ENCODE measurements at places on chromosomes 4 and X.

GRCh38 chr4:8871417-8872401, at the start of gene HMX1:
Gene HMX1, minus strand, starts transcription at chr4:8871839. Its CDS starts 225 bp downstream, at chr4:8871614.
- DNase-seq, result no peak

DNA sequence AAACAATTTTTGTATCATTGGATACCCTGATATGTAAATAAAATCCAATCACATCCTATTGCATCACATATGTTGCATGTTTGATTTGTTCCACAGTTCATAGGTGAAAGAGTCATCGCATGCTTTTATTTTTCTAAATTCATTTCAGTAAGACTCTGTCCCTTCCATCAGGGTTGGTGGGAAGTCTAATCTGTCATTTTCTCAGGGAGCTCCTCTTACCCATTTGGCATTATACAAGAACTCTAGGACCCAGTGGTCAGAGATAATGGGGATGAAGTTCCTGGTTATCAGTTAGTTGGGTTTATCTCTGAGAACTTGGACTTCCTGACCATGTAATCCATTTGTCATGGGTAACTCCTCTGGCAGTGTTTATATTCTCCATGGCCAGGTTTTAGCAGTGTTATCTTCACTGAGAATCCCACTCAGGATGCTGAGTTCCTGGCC, 227.1 kb upstream of the JADE1 start:
- no peak for DNase-seq

DNA sequence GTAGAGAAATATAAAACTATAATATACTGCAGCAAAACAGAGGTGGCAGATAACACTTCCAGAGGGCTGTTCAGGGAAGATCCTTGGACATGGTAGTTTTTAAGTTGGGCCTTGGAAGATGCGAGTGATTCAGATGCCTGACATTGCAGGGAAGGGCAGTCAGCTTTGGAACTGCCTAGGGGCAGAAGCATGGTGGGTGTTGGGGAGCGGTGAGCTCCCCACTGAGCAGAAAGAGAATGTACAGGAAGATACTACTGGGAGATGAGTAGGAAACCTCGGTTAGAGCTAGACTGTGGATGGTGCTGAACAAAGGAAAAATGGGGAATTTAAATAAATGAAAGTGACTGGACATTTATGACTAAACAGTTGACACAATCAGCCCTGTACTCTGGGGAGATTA, 24.9 kb upstream of the SEC24B start:
- no peak for DNase-seq

GRCh38 chr4:87566276-87566675, 37.1 kb upstream of the SPARCL1 start:
- DNase-seq, result no peak

DNA sequence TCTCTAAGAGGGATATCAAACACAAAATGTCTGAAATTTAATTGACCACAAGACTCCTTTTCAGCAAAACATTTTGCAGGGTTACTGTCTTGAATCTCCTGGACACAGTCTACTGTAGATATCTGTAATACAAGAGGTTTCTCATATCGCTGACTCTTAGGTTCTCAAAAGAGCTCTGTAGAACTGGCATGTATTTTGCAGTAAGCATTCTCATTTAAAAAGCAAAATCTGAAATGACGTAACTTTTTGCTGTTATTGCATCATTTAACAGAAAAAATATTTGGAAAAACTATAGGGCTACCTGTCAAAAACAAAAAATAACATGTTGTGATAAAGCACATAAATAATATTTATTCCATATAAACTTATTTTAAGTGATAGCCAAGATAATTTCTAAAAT, 114.2 kb downstream of the CDS1 start:
- DNase-seq, result no peak

DNA sequence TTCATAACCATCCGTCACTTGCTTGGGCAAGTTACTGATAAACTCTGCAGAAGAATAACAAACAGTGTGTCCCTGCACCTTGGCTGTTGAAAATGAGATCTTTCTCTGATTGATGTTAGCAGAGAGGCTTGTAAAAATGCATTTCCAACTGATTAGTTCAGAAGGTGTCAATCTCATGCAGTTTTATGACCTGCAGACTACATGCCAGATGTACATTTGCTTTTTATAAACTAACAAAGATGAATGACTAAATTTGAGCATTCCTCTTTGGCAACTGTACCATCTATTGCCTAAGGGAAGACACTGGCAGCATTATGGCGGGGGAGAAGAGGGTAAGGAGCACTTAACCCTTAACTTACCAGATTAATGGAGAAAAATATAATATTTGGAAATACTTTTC, 192.8 kb downstream of the DCTD start:
- no peak for DNase-seq

GRCh38 chr4:126440297-126440696, 1125.5 kb downstream of the FAT4 start:
- no peak for DNase-seq

DNA sequence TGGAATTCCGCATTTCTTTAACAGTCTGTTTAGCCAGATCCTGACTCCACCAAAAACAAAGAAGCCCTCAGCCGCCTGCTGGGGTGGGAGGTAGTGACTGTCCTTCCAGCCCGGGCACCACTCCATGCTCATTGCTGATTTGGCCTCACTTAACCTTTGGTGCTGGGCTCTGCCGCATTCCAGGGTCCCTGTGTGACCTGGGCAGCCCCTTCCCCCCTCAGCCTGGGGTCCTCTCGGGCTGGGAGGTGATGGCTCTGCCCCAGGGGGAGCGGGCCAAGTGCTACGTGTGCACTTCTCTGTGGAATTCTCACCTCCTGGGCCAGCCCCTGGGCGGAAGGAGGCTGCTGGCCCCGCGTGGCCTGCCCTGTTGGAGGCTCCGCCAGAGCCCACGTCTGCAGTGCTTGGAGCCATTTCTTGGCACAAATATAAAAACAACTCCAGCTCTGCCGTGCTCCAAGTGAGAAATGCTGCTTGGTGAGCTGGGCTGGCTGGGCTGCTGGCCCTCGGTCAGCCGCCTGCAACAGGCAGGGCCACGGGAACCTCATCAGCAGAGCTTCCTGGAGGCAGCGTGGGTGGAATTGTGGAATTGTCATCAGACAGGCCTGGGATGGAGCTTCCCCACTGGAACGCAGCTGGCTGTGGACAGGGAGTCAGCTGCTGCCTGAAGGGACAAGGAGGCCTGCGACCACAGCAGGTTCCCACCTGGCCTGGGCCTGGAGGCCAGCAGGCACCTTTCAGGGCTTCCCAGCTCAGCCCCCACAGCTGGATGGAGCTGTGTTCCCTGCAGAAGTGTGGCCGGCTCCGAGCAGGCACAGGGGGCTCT, 66.0 kb downstream of the TRMT44 start:
- DNase-seq, result no peak

GRCh38 chr4:155208258-155209054, at the start of gene NPY2R:
Gene NPY2R, plus strand, starts transcription at chr4:155208636. Its CDS starts 5,304 bp downstream, at chr4:155213940.
- DNase-seq, result no peak

- DNase-seq, result peak; percentile 42
Observed at GRCh38 chr4:77818073-77818601, 1.0 kb downstream of the CNOT6L start.

DNA sequence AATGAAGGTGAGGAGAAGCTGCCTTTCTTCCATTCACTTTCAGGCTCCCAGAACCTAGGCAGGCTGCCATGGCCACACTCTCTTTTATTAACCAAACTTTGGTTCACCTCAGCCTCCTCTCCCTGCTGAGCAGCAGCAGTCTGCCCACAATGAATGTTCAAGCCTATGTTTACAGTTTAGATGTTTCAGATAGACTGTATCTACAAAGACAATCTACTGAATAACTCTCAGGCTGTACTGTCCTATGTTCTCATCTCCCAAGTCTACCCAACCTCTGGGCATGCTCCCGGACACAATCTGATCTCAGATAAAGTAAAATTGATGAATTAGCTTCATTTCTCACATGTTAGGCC, 59.2 kb upstream of the TMEM164 start:
- no peak for DNase-seq

DNA sequence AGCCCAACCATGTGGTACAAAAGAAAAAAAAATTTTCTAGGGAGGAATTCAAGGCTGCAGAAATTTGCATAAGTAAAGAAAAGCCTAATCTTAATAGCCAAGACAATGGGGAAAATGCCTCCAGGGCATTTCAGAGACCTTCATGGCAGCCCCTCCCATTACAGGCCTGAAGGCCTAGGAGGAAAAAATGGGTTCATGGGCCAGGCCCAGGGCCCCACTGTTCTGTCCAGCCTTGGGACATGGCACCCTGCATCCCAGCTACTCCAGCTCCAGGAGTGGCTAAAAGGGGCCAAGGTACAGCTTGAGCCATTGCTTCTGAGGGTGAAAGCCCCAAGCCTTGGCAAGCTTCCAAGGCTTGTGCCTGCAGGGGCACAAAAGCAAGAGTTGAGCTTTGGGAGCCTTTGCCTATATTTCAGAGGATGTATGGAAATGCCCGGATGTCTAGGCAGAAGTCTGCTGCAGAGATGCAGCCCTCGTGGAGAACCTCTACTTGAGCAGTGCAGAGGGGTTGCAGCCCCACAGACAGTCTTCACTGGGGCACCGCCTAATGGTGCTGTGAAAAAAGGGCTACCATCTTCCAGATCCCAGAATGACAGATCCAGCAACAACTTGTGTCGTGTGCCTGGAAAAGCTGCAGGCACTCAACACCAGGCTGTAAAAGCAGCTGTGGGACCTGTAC, 111.0 kb downstream of the ANXA10 start:
- DNase-seq, result no peak

GRCh38 chr4:101651778-101652177, 138.8 kb upstream of the BANK1 start:
- DNase-seq, result no peak

GRCh38 chr4:74365761-74366160, 816 bp downstream of the EREG start:
- DNase-seq, result no peak

DNA sequence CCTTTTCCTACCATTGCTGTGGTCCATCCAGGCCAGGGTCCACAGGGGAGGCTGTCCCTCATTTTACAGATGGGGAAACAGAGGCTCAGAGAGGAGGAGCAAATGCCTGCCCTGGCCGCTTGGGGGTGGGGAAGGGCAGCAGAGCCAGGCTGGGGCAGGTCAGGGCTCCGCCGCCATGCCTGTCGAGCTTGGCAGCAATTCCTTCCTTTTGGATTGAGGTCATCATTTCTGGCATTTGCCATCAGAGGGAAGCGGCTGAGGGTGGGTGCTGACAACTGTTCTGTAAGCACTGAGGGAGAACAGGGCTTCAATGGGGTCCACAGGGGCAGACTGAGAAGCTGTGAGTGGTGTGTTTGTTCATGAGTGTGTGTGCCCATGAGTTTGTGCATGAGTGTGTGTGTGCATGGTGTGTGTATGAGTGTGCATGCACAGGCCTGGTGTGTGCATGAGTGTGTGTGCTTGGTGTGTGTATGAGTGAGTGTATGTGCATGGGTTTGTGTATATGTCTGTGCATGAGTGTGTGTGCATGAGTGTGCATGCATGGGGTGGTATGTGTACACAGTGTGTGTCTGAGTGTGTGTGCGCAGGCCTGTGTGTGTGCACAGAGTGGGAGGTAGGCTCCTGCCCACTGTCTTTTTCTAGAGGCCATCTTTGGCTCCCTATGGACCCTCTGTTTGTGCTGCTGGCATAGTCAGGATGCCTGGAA, 115.2 kb downstream of the SORCS2 start:
- no peak for DNase-seq

GRCh38 chr4:83067058-83067639, 32.2 kb downstream of the COPS4 start:
- DNase-seq, result no peak

DNA sequence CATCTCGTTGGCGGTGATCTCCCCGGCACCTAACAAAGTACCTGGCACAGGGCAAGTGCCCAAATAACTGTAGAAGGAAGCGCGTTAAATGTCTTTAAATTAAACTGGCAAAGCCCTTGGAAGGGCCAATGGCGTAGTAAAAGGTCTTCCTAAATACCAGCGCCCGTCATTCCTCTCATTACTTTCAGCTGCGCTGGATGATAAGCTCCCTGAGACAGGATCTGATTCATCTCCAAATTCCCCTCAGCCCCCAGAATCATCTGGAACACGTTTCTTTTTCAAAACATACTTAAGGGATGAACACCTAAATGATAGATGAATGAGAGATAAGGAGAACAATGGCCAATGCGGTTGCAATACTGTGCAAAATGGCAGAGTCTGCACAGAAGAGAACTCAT, 95.1 kb downstream of the AFAP1 start:
- DNase-seq, result no peak

- no peak for DNase-seq
Observed at GRCh38 chrX:146614663-146615478, 194.7 kb upstream of the CXorf51B start.

DNA sequence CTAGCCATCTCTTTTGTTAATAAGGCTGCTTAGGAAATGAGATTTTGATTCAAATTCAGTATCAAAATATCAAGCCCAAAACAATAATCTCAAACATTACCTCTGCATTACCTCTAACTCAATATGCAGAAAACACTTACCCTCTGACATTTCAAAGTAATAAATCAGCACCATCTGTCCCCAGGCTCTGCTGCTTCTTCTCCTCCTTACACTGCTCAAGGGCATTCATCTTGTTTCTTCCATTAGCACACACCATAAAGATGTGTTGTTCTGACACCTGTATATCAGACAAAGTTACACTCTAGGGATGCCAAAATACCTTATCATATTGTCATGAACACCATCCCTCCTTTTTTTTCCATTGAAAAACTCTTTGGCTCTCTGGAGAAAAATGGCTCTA, 1630.3 kb downstream of the RPA4 start:
- no peak for DNase-seq

DNA sequence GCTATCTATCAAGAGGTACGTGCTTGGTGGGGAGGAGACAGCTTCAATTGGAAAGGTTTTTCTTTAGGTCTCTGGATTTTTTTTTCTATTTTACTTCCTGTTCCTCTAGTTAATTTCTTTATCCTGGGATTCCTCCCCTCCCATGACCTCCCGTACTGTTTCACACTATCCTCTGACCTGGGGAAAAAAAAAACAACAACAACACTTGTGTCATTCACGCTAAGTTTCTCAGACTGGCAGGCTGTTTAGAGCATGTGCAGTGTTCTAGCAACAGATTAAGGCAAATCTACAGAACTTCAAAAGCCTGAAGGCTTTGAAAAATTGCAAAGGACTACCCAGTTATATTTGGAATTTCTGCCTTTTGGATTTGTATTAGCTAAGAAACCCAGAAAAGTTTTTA, 358.4 kb downstream of the ARHGAP24 start:
- no peak for DNase-seq

DNA sequence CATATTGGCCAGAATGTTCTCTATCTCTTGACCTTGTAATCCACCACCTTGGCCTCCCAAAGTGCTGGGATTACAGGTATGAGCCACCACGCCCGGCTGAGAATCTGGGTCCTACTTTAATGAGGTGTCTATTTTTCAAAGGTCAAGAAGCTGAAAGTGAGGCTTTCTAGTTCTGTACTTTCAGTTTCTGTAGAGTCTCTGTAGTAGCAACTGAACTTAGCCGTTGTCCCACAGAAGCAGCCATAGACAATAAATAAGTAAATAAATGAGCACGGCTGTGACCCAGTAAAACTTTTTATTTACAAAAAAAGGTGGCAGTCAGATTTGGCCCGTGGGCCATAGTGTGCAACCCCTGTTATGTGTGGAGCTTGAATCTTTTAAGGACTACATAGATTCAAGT, 92.0 kb downstream of the FNIP2 start:
- DNase-seq, result no peak

GRCh38 chr4:140213749-140214148, 59.8 kb upstream of the MAML3 start:
- DNase-seq, result no peak

Measured in CD8-positive, alpha-beta memory T cell (primary cell).